ENCODE measurements at places on chromosomes 16 and 17.
A peak's percentile ranks its signal among the peaks of the same experiment; 100 is the strongest.

- no peak for DNase-seq
These were observed 4.8 kb downstream of the MSI2 start for GRCh38 chr17:57261084-57261461.

GRCh38 chr17:57326336-57326735 is 70.0 kb downstream of the MSI2 start:
- DNase-seq = no peak

- peak; percentile 40 for DNase-seq
These were observed 84.5 kb downstream of the SOX9 start for GRCh38 chr17:72205357-72205756.

DNA sequence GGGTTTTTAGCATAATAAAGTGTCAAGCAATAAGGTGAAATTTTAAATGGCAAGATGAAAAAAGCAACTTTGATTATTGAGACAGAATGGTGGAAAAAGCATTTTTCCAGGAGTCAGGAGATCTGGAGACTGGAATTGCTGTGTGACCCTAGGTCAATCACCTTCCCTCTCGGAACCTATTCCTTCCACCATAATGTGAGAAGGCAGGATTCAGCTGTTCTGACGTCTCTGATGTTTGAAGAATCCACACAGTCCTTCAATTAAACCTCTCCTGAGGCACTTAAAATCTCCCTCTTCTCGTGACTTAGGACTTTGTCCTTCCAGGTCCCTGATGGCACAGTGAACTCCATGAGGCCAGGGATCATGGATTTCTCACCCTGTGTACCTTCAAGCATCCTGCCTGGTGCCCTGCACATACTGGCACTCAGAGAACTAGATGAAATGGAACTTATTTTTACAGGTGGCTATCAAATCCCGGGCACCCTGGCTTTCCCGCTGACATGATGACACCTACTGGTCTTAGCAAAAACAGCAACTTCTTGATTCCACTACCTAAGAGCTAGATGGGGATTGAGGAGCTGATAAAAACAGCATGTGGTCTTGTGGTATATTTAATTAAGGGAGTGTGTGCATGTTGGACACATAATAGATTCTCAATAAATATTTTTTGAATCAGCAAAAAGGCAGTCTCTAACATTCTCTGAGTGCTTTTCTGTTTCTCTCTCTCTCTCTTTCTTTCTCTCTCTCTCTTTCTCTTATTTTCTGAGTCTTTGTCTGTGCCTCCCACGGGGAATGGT is 2.3 kb upstream of the CCDC182 start:
- peak; percentile 88 for DNase-seq

GRCh38 chr17:51439395-51440229 is 179.3 kb downstream of the UTP18 start:
- DNase-seq = no peak

DNA sequence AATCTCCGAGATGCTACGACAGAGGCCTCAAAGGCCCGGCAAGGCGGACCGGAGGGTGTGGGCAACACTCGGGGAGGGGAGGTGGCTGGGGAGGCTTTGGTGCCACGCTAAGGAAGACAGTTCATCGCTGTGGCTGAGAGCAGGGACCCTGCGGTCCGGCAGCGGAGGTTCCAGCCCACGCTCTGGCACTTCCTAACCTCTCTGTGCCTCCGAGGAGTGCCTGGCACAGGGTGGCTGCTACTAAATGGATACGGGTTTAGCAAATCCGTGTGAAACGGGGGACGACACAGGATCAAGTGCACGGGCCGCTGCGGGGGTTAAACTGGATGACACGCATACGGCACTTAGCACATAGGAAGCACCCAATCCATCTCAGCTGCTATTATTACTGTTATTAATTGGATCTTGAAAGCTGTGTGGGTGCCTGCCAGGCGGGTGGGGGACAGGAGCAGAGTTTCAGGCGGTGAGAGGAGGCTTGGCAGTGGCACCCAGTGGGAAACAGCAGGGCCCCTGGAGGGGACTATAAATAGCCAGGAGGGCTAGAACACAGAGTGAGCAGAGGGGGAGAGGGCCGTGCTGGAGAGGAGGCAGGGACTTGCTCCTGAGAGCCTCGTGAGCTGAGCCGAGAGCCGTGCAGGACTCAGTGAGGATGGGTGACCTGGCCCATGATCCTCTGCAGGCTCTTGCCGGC is 45.0 kb downstream of the ABR start:
- DNase-seq = no peak

DNA sequence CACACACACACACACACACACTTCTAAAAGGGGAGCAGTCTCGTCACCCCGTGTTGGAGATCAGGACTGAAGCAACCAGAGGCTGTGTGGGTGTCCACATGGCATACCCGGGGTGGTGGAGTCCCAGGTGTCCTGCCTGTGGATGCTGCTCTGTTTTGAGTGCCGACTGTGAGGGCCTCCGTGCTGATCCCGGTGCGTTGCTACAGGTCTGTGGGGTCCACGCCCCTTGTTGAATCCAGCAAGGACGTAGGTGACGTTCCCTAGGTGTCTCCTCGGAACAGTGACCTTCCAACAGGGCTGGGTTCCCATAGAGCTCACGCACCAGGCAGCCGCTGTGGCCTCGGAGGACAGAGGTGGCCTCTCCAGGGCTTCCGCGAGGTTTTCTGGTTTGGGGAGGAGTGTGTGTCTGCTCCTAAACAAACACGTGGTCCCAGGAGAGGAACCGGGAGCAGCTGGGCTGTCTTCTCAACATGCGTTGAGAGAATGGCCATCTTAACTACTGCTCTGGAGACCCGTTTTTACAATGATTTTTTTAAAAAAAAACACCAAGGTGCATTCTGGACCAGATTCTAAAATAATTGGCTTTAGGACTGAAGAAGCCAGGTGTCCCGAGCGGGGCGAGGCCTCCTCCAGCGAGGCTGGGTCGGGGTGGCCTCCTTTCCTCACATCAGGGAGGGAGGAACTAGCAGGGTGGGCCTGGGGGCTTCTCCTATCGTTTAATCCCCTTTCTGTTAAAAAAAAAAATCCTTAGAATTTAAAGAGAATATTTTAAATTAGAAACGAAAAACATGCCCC is 100.6 kb upstream of the ZNF750 start:
- DNase-seq = peak; percentile 12

- peak; percentile 29 for DNase-seq
These were observed 1.9 kb downstream of the NAGLU start for GRCh38 chr17:42537826-42538451.

DNA sequence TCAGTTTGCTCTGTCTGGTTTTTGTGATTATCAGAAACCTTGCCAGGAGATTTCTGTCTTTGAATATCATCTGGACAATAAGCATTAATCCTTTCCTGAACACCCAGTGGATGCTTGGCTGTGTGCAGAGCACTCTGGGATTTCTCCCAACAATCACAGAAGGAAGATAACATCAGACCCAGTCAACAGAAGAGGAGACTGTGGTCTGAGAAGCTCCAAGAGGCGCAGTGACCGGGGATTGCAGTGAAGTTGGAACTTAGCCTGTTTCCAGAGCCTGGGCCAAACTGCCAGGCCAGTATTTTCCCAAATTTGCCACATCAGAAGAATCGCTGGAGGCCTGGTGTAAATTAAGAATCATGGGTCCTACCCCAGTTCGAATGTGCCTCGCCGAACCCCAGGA is 264.7 kb downstream of the C16orf95 start:
- DNase-seq = no peak

DNA sequence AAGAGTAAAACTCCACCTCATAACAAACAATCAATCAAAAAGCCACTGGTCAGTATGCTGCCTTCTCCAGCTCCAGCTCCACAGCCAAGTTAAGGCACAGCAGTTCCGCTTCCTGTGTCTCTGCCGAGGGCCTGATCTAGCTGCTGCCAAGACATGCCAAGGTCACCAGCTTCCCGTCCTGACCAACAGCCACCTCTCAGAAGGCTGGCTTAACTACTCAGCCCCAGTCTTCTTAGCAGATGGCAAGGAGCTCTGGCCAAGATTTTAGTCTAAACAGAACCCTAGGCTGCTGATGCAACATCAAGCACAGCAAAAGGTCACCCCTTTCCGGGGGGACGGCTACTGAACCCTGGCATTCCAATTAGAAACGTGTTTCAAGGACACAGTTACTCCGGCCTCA is 17.7 kb upstream of the MNT start:
- DNase-seq = no peak

DNA sequence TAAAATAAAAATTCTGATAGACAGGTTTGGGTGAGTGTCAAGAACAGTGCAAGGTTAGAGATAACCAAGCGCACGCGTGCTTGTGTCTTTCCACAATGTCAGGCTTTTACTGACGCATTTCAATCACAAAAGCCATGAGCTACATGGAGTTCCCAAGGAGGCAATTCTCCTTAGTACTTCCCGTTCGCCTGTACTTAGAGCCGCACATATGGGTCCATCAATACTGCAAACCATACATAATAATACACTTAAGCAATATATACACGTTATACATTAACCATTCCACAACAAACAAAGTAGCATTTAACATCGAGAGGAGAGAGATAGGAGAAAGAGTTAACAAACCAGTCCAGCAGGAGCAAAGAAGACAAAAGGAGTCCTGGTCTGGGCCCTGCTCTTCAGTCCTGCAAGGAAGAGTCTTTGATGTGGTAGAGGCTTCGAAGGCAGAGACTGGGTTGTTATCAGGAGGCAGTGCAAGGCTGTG is 11.9 kb upstream of the GPRC5C start:
- DNase-seq = no peak

DNA sequence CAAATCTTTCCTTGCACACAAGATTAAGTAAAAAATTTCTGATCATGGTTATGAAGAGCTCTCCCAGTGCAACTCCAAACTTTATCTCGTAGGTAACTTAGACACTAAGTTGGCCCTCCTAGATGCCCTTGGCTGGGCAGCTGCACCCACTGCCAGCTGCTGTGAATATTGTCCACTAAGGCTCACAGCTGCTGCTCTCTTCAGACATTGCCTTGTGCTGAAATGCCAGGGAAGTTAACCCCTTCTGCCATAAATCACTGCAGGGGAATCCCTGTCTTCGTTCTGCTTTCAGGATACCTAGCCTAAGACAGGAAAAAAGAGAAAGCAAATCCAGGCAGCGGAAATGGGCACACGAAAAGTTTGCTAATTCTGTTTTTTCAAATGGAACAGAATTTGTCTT is 106.4 kb downstream of the IRX5 start:
- no peak for DNase-seq

- no peak for DNase-seq
These were observed 480.2 kb downstream of the HS3ST3B1 start for GRCh38 chr17:14781123-14781522.

GRCh38 chr16:80507538-80507937 is 33.3 kb upstream of the DYNLRB2 start:
- DNase-seq = no peak

GRCh38 chr17:27282054-27282551 is 11.8 kb upstream of the WSB1 start:
- DNase-seq = no peak

All from NCI-H2171 treated with DMSO at 0.1 percent for 48 hours (cell line).